ENCODE measurements at places on chromosomes 11 and 22.

- no peak for DNase-seq
Observed at GRCh38 chr11:114650661-114651060, 27.7 kb upstream of the NXPE2 start.

- no peak for DNase-seq
Observed at GRCh38 chr11:123301696-123302400, 106.8 kb upstream of the CLMP start.

DNA sequence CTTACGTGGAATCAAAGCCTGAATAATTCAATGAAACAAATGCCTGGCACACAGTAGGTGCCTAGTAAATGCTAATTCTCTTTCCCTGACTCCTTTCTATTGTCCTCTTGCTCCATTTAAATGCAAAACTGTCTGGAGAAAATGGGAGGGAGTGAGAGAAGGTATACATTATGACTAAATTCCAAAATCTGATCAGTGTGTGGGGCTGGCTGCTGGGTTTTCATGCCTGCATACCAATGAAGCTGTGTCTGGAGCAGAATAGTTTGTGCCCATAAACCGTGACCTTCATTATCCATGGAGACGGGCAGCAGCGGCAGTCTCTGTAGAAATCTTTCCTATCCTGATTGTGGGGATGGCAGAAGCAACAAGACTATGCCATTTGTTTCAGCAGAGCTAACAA lies 223.4 kb upstream of the ZBED5 start:
- DNase-seq = peak; percentile 33

DNA sequence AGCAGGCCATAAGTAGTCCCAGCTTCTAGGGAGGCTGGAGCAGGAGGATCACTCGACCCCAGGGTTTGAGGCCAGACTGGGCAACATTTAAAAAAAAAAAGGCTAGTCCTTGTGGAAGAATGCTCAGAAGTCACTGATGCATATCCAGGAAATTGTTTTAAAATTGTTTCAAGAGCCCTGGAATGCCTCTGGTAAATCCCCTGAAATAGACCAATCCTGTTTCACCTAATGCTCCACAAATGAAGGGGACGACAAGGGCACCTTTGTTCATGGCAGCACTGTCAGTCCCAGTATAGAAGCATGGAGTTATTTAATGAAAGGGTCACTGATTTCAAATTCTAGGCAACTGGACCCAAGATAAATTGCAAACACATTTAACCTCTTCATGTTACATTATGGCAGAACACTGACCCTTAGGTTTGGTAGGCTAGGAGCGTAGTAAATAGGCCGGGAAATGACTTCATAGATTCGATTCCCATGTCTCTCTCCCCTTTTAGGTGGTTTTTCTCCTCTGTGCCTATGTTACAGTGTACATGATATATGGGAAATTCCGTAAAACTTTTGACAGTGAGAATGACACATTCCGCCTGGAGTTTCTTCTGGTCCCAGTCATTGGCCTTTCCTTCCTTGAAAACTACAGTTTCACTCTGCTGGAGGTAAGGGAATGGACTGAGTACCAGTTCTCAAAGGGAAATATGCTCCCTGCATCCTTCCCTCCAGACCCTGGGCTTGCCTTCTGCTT lies 11.4 kb downstream of the KDELR3 start:
- DNase-seq = no peak

DNA sequence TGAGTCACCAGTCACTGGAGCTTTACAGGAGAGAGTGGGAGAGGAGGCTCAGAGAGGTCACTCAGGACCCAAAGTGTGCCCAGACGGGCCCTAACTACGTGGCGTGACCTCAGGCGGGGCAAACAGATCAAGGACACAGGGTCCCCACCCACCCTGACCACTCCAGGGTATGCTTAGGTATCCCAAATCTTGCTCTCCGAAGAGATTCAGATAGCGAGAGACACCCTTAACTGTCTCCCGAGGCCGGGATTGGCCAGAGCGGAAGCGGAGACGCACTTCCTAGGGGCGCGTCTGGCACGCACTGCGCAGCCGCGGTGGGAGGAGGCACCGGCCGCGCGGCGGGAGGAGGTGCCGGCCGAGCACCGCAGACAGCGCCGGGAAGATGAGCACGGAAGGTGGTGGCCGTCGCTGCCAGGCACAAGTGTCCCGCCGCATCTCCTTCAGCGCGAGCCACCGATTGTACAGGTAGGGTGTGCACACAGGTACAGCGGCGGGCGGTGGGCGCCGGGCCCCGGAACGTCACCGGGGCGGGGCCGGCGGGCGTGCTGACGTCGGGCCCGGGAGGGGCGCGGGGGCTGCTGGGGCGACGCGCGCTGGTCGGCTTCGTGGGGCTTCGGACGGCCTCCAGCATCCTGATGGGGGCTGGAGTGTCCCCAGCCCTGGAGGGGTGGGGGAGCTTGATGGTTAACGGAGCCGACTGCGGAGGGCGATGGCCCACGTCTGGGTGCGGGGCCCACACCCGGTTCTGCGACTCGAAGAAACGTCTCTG lies at the start of gene PTS:
PTS (plus strand) TSS at position 367 of the 769 bp plus-strand sequence; CDS start at position 383, 16 bp downstream.
- peak; percentile 21 for DNase-seq

DNA sequence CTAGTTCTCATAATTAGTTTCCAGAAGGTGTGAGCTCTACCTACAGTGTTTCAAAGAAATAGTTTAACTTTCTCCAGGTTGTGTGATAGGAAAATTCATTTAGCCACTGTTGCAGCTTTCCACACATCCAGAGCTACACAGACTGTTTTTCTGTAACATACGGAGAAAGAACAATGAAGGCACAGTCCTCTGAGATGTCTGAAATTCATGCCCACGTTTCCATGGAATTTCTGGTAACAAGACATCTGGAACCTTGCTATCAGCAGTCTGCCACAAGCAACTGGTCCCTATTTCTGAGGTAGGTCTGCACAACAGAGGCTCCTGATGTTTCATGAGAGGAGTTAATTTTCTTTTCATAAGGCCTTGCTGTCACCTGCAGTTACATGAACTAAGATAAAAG lies 273.3 kb upstream of the C11orf87 start:
- no peak for DNase-seq

DNA sequence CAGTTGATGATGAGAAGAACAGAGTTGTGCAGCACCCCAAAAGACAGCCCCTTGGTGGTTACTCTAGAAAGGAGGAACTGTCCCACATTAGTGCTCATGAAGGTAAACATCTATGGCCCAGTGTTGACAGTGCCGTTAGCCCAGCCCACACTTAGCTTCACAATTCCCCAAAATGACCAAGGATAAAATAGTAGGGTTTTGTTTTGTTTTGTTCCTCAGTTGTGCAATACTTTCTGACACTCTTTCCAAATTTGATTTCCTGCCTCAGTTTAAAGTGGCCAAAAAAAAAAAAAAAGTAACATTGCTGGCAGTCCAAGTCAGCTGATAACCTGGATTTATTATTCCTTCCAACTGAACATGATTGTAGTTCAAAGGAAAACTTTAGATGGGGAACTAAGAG lies 269.4 kb downstream of the TMEM135 start:
- no peak for DNase-seq

- peak; percentile 52 for DNase-seq
Observed at GRCh38 chr11:116062490-116063171, 558.4 kb upstream of the CADM1 start.

GRCh38 chr22:23466351-23466750 lies 113.7 kb downstream of the IGLL1 start:
- DNase-seq = no peak
